LHCN-M2 (cell line): ENCODE measurements at places on chromosomes 11 and 22. TPM values are rescaled to one million over a fixed set of nuclear protein-coding genes. Genes with fewer than 3 reads are reported as not detected.

DNA sequence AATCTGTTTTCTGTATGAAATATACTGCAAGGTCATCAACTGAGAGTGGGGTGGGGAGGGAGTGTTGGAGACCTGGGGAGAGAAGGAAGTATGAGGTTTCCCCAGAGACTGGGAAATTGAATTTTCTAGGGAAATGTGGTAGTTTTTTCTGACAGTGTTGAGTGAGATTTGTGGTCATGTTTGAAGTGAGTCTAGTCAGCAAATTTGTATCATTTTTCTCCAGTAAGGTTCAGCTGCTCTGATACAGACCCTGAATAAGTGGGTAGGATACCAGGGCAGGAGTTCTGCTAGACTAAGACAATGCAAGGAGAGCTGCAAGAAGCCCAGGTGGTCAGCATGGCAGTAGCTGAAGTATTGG is 112.0 kb downstream of the PKNOX2 start:
- peak; percentile 44 for DNase-seq

DNA sequence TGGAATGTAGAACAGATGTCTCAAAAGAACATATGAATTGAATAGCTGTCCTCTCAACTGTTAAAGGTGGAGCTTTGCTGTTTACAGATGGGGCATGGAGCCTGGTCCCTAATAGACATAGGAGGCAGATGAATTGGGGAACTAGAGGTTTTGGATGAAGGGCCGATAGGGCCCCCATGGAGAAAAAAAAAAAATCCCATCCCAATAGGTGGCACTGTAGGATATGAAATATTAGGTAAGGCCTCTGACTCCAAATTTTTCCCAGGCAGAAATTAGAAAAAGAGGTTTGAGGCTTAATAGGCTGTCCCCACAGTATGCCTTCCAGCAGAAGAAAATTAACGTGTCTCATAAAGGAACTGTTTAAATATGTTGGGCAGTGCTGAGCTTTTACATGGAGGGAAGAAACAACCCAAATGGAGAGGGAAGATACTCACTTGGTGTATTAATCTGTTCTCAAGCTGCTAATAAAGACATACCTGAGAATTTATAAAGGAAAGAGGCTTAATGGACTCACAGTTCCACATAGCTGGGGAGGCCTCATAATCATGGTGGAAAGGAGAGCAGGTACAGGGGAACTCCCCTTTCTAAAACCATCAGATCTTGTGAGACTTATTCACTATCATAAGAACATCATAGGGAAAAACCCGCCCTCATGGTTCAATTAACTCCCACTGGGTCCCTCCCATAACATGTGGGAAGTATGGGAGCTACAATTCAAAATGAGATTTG is 30.1 kb upstream of the TMEM45B start:
- peak; percentile 27 for DNase-seq

GRCh38 chr11:66728693-66729385 is at the start of gene SPTBN2:
TSS of gene SPTBN2 (minus strand) at chr11:66729216. CDS start at chr11:66721240, 7,976 bp downstream.
- no peak for DNase-seq

DNA sequence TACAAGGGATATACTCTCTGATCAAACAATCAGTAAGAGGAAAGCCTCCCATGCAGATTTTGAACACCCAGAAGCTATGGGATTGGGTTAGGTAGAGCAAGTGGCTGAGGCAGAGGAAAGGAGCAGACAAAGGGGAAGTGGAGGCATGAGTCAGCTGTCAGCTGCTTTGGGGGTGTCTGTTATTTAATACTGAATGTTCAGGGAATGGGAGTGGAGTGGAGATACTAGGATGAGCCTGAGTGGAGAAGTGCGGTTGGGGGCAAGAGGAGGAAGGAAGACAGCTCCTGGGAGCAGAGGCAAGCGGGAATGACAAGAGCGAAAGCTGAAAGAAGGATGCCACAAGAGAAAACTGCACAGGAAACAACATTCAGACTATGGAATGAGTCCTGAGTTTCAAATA is 22.7 kb upstream of the TMPRSS5 start:
- DNase-seq = peak; percentile 47

GRCh38 chr11:133832991-133833897 is 12.1 kb downstream of the SPATA19 start:
- no peak for DNase-seq

DNA sequence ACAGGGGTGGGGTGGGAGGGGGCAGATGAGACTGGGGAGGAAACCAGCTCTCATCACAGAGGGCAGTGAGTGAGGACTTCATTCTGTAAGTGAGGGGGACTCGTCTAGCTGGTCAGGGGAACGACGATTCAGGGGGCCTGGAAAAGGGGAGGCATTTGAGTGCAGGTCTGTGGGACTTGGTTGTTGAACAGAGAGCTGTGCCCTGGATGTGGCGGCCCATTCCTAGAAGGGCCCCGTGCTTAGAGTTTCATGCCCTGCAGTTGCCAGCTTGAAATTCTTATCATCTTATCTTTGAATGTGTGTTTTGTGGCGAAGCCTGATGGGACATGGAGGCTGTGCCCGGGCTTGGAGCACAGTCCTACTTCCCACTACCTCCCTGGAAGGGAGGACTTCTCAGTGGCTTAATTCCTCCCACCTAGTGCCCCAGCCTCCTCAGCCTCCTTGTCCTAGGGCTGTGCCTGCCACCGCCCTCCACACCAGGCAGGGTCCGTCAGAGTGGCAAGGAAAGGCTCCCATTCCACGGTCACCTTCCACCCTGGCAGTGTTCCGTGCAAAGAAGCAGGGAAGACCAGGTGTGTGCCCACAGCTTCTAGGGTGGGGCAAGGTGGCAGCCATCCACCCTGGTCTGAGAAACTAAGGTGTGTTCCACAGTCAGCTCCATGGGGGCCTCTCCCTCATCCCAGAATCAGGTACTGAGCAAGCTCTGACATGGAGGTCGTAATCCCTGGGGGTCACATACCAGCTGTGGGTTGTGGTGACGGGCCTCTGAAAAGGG is 59.7 kb upstream of the LMO1 start:
- DNase-seq = no peak

GRCh38 chr11:64268893-64269539 is 15.4 kb downstream of the BAD start:
- peak; percentile 59 for DNase-seq

GRCh38 chr22:48429446-48430020 is 1398.1 kb downstream of the BRD1 start:
- no peak for DNase-seq

GRCh38 chr22:27113211-27113635 is 455.8 kb downstream of the MIAT start:
- DNase-seq = peak; percentile 94

DNA sequence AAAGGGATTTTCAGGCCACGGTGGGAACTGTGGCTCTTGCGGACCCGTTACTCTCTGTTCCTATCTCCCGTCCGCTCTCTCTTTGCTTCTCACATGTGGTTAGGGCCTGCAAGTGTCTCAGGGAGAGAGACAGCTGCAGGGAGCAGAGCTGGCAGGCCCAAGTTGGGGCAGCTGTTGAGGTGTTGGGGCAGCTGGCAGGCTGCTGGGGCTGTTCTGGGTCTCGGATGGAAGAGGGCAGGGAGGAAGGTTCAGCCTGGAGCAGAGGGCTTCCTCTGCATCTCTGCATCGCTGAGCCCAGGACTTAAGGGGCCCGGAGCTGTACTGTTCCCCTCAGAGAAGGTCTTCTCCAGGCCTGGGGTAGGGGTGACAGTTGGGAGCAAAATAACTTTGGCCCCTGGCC is 2.6 kb upstream of the CNIH2 start:
- DNase-seq = peak; percentile 78

DNA sequence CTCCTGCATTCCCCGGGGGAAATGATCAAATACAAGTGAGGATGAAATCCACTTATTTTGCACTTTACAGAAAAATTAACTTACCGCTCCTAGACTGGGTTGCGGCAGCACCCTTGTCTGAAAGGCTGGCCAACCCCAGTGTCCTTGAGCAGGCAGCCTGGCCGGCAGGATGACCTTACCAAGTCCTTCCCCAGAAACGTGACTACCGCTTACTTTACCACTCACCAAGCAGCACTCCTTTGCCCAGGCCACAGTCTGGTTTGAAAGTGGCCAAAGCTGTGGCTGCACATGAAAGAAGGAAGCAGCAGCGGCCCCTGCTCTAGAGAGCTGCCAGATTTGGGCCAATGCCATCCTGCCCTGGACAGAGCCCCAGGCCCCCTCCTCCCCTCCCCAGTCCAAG is 20.3 kb downstream of the MYH9 start:
- no peak for DNase-seq

DNA sequence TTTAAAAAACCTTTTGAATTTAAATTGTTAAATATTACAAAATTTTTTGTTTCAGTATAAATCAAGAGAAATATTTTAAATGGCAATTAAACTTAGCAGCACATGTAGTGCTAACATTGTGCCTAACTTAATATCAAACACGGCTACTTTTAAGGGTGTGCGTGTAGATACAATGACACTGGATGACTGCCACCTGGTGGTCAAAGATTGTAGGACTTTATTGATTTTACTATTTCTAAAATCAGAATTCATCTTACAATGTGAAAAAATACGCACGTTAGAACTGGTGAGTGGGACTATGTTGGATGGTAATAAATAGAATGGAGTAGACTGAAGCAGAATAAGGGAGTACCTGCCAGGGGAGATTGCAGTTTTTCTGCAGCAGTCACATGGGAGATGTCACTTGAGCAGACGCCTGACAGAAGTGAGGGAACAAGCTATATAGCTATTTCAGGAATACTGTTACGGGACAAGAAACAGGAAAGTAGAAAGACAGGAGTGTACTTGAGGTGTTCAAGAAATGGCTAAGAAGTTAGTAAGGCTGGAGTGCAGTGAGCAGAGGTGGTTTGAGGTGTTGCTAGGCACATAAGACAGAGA is 52.9 kb downstream of the UVRAG start:
- DNase-seq = peak; percentile 42

- no peak for DNase-seq
Observed at GRCh38 chr22:35615156-35615555, 2.0 kb downstream of the MB start.

- no peak for DNase-seq
Observed at GRCh38 chr22:28112190-28112544, 193.1 kb upstream of the PITPNB start.

OR2AG2 gene
- 0.19 TPM in 1 of 2 replicates, not detected in the other for total RNA-seq

PHETA2 gene
- 15.7 and 17.6 TPM in 2 replicates for total RNA-seq

RTN4RL2 gene
- 0.23 and 0.38 TPM in 2 replicates for total RNA-seq
